NB4 (cell line): ENCODE measurements at places on chromosomes 4 and X.
A peak's percentile ranks its signal among the peaks of the same experiment; 100 is the strongest.

- DNase-seq = no peak
These were observed 4.3 kb upstream of the MAP7D3 start for GRCh38 chrX:136255541-136255940.

GRCh38 chr4:161314371-161314770, 849.4 kb downstream of the FSTL5 start:
- DNase-seq = no peak

- no peak for DNase-seq
These were observed 741.8 kb upstream of the INTU start for GRCh38 chr4:126890994-126891393.

GRCh38 chrX:47148946-47149345, 3.9 kb downstream of the RBM10 start:
- no peak for DNase-seq

- DNase-seq = no peak
These were observed 94.0 kb upstream of the ATP8A1 start for GRCh38 chr4:42750856-42751255.

GRCh38 chr4:18185491-18185890, 163.9 kb upstream of the LCORL start:
- DNase-seq = peak; percentile 33
